ENCODE measurements at places on chromosomes 3 and 15.
A peak's percentile ranks its signal among the peaks of the same experiment; 100 is the strongest.

DNA sequence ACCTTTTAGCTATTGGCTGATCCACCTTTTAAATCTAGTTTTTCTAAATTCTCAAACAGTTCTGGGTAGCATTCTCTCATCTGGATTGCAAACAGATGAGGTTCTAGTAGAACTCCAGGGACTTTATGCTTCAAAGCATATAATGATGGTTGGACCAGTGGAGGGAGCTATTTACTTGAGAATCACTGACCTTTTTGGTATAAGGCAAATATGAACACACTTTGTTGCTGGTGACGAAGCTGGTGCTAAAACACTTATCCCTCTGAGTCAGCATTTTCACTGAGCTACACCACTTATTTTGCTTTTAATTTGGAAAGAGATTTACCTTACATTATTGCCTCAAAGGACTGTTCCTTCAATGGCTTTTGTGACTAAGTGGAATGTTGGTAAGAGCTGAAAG is 58.6 kb upstream of the SLITRK3 start:
- no peak for DNase-seq

GRCh38 chr3:67783281-67784250 is 129.2 kb upstream of the SUCLG2 start:
- DNase-seq: no peak

- DNase-seq: no peak
These were observed 10.5 kb downstream of the LRRK1 start for GRCh38 chr15:100929641-100930042.

GRCh38 chr3:195143221-195143620 is 127.7 kb downstream of the XXYLT1 start:
- DNase-seq: no peak

GRCh38 chr3:187281191-187281714 is 10.3 kb downstream of the MASP1 start:
- no peak for DNase-seq

GRCh38 chr3:154151969-154152368 is 30.8 kb downstream of the ARHGEF26 start:
- DNase-seq: no peak

GRCh38 chr15:100712226-100712625 is 109.8 kb downstream of the ASB7 start:
- DNase-seq: no peak

DNA sequence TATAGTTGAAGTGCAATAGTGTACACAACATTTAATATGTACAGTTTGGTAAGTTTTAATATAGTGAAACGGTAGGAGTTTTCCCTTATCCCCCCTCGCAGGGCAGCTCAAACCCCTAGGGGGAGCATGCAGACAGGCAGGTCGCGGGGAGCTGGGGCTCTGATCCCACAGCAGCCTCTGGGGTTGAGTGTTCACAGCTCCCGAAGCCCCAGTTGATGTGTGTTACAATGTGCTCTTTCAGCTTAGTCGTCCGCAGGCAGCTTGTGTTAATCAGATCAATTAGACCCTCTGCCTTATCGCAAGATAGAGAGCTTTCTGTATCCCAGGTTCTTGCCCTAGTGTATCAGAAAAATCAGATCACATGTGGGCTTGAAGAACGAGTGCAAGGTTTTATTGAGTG is 143.1 kb upstream of the CHRNA7 start:
- DNase-seq: no peak

DNA sequence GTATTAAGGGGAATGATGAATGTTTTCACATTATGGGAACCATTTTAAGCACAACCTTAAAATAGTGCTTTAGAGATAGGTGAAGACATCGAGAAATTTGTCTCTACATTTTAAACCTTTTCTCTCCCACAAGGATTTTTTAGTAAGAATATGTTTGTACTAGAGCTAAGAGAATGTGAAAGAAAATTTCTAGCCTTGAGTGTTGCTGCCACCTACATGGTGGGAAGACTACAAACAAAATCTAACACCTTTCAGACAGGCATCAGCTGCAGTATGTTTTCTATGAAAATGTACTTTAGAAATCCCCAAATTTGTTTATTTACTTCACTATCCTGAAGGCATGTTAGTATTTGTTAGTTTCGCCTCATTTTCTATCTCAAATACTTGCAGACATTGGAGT is 247.4 kb downstream of the WDR72 start:
- DNase-seq: no peak

- DNase-seq: no peak
These were observed 169.2 kb downstream of the UBE2E2 start for GRCh38 chr3:23372285-23372684.

- no peak for DNase-seq
These were observed 321.7 kb downstream of the GABRG3 start for GRCh38 chr15:27292641-27293040.

GRCh38 chr3:101061312-101061711 is 68.1 kb upstream of the ABI3BP start:
- DNase-seq: no peak

- DNase-seq: no peak
These were observed 11.9 kb downstream of the TAGLN3 start for GRCh38 chr3:112010636-112011035.

DNA sequence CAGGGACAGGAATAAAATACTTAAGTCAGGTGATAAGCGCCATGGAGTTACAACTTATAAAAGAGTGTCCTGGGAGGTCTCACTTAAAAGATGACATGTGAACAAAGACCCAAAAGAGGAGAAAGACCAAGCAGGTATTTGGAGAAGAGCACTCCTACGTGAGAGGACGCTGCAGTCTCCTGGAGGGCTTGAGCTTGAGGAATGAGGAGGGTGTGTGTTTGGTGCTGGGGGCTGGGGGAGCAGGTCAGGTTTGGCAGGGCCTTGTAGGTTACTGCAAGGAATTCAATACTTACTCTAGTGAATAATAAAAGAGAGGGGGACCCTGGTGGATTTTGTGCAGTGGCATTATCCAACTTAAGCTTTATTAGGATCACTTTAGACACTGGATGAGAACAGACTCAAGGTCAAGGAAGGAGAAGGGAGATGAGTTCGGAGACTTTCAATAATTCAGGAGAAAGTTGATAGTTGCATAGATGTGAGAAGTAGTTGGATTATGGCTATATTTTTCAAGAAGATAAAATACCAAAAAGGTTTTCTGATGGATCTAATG is 32.4 kb downstream of the TNIK start:
- DNase-seq: no peak

DNA sequence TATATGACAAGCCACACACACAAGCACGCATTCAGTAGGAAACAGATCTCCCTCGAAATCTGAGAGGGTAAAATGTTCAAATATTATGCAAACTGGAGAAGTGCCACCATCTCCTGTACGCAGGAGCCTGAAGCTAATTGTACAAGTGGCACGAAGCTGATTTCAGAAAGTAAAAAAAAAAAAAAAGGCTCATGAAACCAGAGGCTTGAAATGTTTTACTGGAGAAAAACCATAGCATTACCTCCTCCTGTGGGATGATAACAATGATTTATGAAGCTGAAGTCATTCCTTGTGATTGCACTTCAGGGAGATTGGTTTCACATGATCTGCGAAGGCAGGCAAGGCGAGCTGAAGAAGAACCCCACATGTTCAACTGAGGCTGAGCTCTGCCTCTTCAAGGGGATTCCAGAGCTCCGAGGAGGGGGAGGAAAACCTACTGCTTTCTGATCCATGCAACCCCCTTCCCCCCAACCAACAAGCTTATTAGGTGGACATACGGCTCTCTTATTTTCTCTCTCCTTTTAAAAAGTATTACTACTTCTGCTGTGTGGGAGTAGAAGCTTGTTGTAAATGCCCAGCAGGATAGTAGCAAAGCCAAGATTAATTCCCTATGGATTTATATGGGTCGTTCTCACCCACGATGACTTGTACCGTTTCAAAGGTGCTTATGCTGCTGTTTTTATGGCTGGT is 101.1 kb downstream of the GREM1 start:
- DNase-seq: no peak

- no peak for DNase-seq
These were observed 276.6 kb upstream of the NR2F2 start for GRCh38 chr15:96053781-96054428.

- DNase-seq: no peak
These were observed 30.1 kb upstream of the TIMP4 start for GRCh38 chr3:12188681-12189287.

DNA sequence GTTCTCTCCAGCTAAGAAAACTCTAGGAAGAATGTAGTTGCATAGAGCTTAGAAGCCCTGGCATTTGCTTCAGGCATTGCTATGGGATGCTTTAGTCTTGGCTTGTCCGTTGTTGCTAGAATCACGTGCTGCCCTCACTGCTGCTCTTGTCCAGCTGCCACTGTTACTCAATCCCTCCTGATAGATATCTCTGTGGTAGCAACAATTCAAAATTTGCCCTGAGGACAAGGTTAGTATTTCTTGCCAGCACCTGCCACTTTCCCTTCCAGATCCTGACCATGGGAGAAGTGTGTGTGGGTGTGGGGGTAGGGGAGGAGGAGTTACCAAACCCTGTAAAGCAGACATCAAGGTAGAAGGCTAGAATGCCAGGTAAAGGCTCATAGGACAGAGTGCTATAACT is 113.8 kb downstream of the PPM1L start:
- DNase-seq: no peak

DNA sequence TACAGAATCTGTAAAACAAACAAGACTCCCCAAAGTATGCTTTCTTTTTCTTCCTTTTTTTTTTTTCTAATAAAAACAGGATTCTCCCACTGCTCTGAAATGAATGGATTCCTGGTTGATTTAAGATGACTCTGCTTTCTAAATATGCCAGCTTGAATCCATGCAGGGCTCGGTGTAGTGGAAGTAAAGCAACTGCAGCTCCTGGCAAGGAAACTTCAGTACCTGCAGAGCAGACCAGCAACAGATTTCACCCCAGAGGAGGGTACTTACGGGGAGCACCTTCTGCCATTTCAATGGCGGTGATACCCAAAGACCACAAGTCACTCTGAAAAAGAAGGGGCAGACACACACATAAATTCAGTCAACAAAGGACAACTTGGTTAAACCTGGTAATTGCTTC is 150.5 kb upstream of the SLC2A2 start:
- no peak for DNase-seq

- DNase-seq: no peak
These were observed 100.8 kb downstream of the STAC start for GRCh38 chr3:36480911-36481648.

DNA sequence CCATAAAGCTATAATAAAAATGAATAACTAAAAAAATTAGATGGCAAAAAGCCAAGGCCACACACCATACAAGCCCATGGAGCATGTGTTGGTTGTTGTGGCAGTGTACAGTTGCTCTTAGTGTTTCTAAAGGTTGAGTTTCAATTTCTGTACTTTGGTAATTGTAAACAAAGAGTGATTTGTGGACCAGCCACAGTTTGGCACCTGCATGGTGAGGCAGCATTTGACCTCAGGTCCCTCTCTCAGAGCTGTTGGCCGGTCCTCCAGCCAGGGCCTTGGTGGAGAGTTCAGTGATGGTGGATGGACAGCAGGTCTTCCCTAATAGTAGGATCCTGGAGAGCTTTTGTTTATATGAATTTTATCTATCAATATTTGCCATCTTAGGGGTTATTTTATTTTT is 5.6 kb downstream of the ACAD9 start:
- DNase-seq: no peak

DNA sequence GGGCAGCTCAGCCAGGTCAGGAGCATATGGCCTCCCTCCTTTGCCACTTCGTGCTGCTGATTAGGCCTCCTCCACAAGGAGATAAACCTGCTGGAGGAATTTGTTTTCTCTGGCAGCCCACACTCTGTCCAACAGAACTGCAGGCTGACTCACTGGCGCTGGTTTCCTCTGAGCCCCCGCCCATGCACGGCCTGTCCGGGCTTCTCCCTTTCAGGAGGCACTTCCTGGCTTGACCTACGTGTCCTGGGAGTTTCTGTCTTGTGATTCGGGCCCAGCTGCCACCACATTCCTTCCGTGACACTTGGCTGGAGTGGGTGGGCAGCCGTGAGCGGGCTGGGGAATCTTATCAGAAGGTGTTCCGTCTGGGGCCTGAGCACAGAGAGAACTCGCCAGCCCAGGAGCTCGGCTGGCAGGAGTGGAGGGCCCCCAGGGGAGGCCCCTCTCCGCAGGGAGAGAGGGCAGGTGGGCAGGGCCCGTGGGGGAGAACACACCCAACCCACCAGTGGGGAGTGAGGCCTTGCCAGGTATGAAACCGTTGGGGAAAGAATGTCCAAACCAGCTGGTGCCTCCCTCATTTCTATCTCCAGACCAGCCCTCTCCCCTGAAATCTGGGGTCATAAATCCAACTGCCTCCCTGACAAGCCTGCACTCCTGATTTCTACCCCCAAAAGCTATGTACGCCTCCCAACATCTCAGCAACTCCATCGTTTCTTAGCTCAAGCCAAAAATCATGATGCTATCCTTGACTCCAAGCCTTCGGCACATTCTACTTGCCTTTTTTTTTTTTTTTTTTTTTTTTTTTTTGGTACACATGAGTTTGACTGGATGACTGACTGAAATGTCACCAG is 110.6 kb upstream of the MEF2A start:
- DNase-seq: no peak

GRCh38 chr3:187005827-187006481 is 75.6 kb downstream of the ST6GAL1 start:
- DNase-seq: peak; percentile 57

- DNase-seq: no peak
These were observed 49.6 kb downstream of the CD47 start for GRCh38 chr3:108041253-108041652.

GRCh38 chr3:186642014-186642413 is 1.8 kb downstream of the FETUB start:
- DNase-seq: peak; percentile 18

DNA sequence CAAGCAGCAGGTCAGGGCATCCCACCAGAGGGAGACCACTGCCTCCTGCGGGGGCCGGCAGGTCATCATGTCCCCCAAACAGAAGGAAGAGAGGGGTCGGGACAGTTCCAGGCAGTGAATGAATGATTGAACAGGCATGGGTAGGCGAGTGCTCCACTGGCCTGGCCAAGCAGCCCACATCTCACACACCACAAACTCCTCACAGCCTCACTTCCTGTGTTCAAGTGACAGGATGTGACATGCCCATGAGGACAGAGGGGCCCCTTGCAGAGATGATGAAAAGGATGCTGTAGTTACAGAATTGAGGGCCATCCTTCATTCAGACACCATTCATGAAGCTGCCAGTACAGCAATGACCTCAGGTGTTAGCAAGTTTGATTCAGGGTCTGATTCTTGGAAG is 3.7 kb downstream of the IQSEC1 start:
- peak; percentile 72 for DNase-seq

Data from Jurkat, Clone E6-1 (cell line).